ENCODE measurements at places on chromosomes 7 and 10.
A peak's percentile ranks its signal among the peaks of the same experiment; 100 is the strongest.

DNA sequence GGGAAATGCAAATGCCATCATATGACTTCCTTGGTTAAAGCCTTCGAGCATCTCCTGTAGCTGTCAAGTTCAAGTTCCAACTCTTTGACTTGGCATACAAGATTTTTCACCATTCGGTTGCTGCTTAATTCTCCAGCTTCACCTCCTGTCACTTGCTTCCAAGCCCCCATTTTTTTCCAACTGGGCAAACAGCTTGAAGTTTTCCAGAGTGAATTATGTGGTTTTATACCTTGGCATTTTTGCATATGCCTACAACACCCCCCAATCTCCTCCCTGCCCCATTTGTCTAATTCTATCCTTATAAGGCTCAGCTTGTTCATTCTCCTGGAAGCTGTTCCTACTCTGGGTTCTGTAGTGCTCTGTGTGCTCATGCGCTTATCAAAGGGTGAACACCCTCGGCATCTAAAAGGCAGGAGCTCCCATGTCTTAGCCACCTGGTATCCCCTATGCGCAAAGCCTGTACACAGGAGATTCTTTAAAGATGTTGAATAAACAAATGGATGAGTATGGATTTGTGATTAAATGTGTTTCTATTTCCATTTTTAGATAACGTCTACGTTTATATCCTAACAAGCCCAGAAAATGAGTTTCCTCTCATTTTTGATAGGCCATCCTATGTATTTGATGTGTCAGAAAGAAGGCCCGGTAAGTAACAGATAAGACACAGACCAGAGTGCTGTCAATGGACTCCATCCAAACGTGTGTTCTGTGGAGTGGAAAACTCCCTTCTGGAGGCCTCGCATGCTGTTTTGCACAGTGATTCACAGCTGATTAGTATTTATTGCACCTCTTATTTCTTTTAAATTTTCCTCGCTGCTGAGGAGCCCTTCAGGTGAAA, 52.5 kb downstream of the CDHR3 start:
- DNase-seq, result peak; percentile 20

- DNase-seq, result no peak
Observed at GRCh38 chr7:100686201-100686821, 7.7 kb downstream of the GIGYF1 start.

- no peak for DNase-seq
Observed at GRCh38 chr7:150958597-150958996, 19.5 kb downstream of the KCNH2 start.

DNA sequence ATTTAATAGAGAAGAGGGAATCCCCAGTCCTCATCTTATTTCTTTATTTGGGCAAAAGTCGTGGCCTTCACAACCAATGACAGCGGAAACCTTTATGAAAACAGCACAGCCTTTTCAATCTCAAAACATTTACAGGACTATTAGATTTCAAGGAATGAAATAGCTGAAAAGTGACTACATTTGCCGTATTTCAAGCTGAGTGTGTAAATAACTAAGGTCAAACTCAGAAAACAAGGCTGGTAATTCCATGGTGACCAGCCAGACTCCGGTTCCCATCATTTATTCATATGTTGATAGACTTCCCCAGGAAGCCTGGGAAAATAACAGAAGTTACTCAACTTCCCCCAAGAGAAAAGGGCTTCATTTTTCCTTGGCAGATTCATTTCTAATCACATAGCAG, 457.3 kb upstream of the NFE2L3 start:
- peak; percentile 33 for DNase-seq

GRCh38 chr10:117541405-117541908, 1.1 kb upstream of the EMX2 start:
- DNase-seq, result peak; percentile 85

- no peak for DNase-seq
Observed at GRCh38 chr10:119023553-119023868, 6.0 kb upstream of the NANOS1 start.

- no peak for DNase-seq
Observed at GRCh38 chr10:102758240-102758932, 14.6 kb downstream of the WBP1L start.

DNA sequence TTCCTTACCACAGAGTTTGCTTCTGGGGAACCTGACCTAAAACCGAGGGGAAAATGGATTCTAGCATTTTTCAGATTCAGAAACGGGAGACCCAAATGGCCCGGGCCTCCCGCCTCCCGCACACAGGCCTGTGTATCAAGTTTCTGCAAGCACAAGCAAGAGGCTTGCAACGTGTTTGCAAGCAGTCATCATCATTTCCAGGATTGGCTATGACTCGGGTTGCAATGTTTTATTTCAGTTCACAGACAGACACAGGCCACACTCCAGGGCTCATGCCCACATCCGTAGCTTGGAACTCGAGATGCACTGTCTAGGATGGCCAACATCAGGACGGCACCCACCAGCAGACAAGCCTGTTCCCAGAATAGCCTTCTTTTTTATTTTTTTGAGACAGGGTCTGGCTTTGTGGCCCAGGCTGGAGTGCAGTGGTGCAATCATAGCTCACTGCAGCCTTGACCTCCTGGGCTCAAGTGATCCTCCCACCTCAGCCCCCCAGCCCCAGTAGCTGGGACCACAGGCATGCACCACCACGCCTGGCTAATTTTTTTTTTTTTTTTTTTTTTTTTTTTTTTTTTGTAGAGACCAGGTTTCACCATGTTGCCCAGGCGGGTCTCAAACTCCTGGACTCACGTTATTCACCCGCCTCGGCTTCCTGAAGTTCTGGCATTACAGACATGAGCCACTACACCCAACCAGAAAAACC, 68.1 kb upstream of the FOXK1 start:
- DNase-seq, result peak; percentile 86

GRCh38 chr7:42672339-42672999, 239.4 kb downstream of the C7orf25 start:
- DNase-seq, result no peak

- DNase-seq, result no peak
Observed at GRCh38 chr10:124347956-124348355, 70.8 kb downstream of the OAT start.

DNA sequence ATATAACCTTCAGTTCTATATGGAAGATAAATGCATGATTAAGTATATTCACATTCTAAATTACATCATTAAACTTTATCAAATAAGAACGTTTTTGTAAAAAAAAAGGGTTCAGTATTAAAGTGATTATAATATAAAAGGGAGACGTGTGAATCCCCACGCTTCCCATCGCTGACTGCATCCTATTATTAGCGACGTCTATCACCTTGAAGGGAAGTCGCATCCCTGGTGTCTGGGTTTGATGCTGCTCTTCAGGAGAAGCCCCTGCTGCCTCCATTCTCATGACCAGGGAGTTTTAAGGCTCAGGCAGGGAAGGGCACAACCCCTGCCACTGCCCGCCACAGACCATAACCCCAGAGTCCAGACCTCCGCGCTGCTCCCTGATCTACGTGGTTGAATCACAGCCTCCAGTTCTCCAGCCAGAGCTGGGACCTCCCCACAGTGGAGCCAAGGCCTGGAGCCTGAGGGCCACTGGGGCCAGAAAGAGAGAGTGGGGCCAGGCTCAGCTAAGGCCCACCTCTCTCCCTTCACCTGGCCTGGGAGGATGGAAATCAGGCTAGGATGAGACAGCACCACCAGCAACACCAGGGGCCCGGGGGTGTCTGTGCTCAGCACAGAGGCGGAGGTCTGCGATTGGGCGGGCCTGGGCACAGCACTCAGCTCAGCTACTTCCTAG, 130.6 kb downstream of the TCERG1L start:
- DNase-seq, result no peak

GRCh38 chr7:94398841-94399240, 4.1 kb downstream of the COL1A2 start:
- DNase-seq, result peak; percentile 13

- no peak for DNase-seq
Observed at GRCh38 chr7:50798126-50798525, 15.4 kb upstream of the GRB10 start.

DNA sequence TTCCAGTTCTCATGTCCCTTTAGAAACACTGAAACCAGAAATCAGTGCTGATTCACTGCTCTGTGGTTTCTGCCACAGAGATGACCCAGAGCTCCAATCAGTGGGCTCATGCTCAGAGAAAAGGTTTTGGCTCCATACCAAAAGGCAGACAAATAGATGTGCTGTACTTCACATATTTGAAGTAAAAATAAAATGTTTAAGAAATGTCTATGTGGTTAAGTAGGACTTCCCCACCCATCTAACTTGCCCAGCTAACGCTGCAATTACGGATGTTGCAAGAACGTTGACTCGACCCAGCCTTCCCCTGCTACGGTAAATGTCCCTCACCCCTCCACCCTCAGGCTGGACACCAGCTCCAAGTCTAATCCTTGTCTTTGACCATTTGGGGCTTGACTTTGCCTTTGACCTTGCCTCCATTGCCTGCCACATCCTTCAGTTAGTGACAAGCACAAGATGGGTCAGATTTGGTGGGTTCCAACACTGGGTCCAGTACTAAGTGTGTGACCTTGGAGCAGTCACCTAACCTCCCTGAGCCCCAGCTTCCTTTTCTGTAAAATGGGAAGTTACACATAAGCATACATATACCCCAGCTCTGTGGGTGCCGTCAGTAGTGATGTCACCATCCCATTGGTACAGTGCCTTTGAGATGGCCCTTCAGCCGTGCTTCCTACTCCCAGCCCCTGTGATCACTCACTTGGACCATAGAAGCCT, 95.8 kb downstream of the CHST15 start:
- peak; percentile 97 for DNase-seq

- DNase-seq, result peak; percentile 40
Observed at GRCh38 chr10:31098046-31098445, 66.4 kb upstream of the ZNF438 start.

- DNase-seq, result peak; percentile 52
Observed at GRCh38 chr7:7956531-7957128, 12.0 kb upstream of the GLCCI1 start.

DNA sequence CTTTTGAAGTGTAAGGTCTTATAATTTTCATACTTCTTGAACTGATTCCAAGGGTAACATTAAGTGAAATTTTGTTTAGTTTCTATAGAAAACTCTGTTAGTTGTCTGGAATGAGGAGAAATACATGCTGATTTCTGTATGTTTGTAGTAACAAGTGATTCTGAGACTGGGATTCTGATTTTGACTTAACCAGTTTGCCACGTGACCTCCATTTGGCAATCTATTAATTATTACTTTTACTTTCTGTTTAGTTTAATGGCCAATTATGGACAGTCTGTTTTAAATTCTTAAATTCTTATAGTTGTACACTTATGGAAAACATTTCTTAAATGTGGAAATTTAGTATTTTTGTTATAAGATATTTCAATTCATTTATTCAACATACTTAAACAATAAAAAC, 163.1 kb downstream of the ADK start:
- DNase-seq, result peak; percentile 37

DNA sequence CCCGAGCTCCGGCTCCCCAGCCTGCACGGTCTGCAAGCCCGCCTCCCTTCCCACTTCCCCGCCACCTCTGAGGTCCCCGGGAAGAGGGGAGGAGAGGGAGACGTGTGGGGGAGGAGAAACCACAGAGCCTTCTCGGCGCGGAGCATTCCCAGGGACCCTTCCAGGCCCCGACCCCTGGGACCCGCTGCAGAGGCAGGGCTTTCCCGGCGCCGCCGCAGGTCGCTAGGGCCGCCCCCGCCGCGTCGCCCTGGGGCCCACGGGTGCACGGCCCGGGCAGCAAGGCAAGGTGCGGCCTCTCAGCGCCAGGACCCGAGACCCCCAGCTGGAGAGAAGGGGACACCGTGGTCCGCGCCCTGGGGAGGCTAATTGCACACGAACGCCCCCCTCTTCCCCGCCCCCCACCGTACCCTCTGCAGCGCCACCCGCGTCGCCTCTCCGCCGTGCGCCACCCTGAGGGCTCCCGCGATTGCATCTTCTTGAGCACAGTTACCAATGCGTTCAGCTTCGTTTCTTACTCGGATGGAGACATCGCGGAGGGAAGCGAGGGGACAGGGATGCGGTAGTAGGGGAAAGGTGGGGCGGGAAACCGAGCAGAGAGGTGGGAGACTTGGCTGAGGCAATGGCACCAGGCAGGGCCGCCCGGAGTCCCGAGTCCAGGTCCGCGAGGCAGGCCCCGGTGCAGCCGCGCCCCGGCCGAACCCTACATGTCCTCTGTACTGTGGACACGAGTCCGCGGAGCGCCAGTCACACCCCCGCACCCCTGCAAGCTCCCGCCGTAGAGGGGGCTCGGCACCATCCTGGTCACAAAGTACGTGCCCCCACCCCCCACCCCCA, 28.9 kb downstream of the SKIDA1 start:
- DNase-seq, result no peak

- no peak for DNase-seq
Observed at GRCh38 chr7:127594490-127594889, 954 bp downstream of the FSCN3 start.

DNA sequence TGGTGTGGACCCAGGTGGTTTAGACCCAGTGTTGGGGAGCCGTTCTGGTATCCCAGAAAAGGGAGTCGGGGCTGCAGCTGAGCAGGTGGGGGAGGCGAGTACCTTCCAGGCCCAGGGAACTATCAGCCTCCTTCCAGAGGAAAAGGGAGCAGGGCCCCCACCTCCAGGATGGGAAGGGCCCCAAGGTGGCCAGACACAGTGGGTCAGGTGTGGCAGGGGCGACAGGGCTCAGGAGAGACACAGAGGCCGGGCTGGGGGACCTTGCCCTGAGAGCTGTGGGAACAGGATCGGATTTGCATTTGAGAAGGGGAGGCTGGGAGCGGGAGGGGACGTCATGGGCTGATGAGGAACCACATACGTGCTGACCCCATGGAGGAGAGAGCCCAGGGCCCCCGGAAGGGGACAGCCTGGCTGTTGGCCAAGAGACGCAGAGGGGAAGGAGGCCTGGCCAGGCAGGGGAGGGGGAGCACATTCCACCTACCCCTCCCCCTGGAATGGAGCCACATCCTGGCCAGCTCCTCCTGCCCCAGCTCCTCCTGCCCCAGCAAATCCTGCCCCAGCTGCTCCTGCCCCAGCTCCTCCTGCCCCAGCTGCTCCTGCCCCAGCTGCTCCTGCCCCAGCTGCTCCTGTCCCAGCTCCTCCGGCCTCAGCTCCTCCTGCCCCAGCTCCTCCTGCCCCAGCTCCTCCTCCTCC, 9.7 kb upstream of the TTYH3 start:
- DNase-seq, result peak; percentile 40

DNA sequence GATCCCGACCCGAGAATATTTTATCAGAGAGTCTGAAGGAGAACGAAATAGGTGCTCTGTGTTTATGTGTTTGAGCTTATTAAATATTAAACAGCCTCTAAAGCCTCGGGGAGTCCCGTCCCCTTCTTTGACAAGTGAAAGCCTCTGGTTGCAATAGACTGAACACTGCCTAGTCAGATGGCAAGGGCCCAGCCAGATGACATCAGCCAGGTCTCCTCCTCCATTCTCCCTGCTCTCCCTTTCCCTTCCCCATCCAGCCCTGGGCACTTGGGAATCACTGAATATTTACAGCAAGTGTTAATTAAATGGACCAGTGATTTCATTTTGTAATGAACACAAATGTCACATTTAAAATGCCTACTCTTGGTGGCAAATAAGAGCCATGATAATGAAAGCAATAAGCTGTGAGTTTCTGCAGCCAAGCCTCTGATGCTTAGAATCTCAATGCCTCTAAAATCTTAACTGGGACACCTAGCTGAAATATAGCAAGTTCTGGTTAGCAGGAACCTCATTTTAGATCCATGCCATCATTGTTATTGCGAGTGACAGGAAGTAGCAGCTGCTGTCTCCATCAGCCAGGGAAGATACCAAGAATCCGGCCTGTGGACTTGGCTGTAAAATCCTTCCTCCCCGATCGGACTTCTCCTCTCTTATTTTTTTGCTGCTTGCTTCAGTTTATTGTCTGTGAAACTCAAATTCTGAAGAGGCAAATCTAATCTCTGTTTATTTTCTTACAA, 202.1 kb downstream of the PRPF18 start:
- DNase-seq, result peak; percentile 58

GRCh38 chr10:33739031-33739430, 404.6 kb upstream of the NRP1 start:
- DNase-seq, result no peak
